Tracheal epithelial cell (primary cell): ENCODE measurements at places on chromosomes 6 and 20. TPM values are rescaled to one million over a fixed set of nuclear protein-coding genes. Genes with fewer than 3 reads are reported as not detected.

PPP1R10 gene
- total RNA-seq, result 9.6 and 15.3 TPM in 2 replicates

SCRT2 gene
- total RNA-seq, result not detected in 2 replicates

CYP39A1 gene
- total RNA-seq, result 2.4 and 5.3 TPM in 2 replicates

ACTL10 gene
- 1.5 and 2.7 TPM in 2 replicates for total RNA-seq

TEAD3 gene
- total RNA-seq, result 4.8 and 9.6 TPM in 2 replicates
